ENCODE measurements at places on chromosomes 4 and X.
A peak's percentile ranks its signal among the peaks of the same experiment; 100 is the strongest.

GRCh38 chr4:77859256-77859655, 3.4 kb upstream of the MRPL1 start:
- DNase-seq, result no peak

DNA sequence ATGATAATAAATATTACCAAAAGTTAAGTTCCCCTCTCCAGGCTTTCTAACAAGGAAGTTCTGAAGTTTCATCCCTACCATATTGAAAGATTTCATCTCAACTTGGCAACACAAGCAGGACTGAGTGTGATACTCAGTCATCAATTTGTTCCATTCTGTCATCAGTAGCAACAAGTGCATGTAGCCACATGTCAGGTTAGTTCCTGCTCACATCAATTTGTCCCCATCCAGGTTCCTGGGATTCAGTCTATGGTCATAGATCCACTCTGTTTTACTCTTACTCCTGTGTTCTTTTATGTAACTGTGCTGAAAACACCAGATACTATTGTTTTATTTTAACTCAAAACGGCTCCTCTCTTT, 22.2 kb downstream of the SMPX start:
- no peak for DNase-seq

GRCh38 chr4:7278981-7279380, 86.6 kb downstream of the SORCS2 start:
- no peak for DNase-seq

DNA sequence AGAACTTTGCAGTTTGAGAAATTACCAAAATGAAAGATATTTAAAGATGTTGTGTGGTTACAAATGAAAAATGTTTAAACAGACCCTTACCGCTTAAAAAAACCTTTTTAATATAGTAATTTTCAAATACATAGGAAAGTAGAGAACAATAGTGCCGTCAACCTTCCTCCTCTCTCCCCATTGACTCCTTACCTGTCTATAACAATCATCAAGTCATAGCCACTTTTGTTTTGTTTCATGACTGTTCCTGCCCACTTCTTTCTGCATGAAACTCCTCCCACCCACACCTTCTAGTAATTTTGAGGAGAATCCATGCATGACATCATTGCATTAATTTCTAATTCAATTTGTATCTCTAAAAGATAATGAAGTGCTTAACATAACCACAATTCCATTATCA, 76.5 kb upstream of the ATP8A1 start:
- DNase-seq, result no peak

- DNase-seq, result peak; percentile 77
These were observed at the start of gene TCEAL5 for GRCh38 chrX:103276581-103277002. TSS of gene TCEAL5 (minus strand) at chrX:103276750. CDS start at chrX:103274563, 2,187 bp downstream.

GRCh38 chr4:112523008-112523721, 7.2 kb upstream of the NEUROG2 start:
- no peak for DNase-seq

- no peak for DNase-seq
These were observed 585.2 kb downstream of the TRAM1L1 start for GRCh38 chr4:116500225-116500624.

GRCh38 chr4:121574618-121575017, 122.2 kb downstream of the ANXA5 start:
- DNase-seq, result no peak

- DNase-seq, result no peak
These were observed 20.2 kb downstream of the SHOX start for GRCh38 chrX:650811-651210.

- no peak for DNase-seq
These were observed 13.9 kb downstream of the SCARB2 start for GRCh38 chr4:76199664-76200211.

DNA sequence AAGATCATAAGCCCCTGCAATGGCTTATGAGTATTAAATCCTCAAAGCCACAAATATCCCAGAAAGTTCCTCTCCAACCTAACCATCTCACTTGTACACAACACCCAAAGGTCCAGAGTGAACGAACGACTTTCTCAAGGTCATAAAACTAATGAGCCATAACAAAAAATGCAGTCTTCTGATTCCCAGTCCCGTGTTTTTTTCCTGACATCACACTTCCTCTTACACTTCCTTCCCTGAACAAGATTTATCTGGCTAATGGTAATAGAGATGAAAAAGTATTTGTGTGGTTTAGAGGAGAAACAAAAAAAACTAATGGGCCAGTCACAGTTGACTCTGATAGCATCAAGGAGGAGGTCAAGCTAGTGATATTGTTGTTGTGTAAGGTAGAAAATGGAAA, 99.5 kb upstream of the KLHL13 start:
- DNase-seq, result no peak

DNA sequence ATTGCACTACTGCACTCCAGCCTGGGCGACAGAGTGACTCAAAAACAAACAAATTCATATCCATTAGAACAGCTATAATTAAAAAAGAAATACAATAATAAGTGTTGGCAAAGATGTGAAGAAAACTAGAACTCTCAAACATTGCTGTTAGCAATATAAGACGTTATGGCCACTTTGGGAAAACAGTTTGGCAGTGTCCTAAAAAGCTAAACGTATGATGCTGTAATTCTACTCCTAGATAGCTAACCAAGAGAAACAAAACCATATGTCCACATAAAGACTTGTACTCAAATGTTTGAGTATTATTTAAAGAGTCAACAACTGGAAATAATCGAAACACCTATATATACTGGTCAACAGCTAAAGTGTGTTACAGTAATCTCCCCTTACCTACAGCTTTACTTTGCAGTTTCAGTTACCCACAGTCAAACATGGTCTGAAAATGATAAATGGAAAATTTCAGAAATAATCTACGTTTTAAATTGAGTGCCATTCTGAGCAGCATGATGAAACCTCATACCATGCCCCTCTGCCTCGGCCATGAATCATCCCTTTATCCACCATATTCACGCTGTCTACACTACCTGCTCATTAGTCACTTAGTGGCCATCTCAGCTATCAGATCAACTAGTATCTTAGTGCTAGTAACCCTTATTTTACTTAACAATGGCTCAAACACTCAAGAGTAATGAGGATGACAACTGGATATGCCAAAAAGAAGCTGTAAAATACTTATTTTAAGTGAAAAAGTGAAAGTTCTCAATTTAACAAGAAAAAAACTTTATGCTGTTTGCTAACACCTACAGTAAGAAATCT, 4.9 kb downstream of the ELF2 start:
- no peak for DNase-seq

- DNase-seq, result no peak
These were observed 3.6 kb downstream of the ABLIM2 start for GRCh38 chr4:8155048-8155447.

DNA sequence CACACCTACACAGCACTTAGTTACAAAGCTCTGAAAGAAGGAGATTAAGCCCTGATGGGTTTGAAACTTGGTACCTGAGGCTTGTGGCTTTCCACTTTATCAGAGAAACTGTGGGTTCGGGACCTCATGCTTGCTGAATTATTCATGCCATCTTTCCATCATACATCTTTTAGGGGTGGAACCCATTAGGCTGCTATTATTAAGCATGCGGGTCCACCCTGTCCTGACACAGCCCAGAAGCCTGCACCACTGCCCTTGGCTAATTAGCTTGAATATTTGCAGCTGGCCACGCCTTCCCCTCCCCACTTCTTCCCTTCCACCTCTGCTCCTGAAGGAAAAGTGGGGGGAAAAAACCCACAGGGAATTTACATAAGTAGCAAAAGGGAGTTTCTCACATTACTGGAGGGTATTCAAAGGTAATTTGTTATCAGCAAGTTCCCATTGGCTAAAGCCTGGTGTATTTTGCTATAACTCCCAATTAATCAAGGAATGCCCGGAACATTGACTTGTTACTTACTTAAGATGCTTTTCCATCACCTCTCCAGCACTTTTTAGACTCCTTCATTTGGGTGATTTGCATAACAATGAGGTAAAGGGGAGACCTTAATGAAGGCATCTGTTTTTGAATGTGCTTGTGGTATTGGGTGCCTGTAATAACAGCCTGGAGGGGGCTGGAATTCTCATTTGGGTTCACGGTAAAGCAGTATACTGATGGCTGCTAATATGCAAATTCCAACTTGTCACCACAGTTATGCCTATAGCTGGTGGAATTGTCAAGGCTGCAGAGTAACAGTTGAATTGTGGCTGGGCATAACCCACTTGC, 231.7 kb upstream of the GATB start:
- DNase-seq, result no peak

- peak; percentile 20 for DNase-seq
These were observed 2.8 kb upstream of the TENM3 start for GRCh38 chr4:182240161-182241130.

DNA sequence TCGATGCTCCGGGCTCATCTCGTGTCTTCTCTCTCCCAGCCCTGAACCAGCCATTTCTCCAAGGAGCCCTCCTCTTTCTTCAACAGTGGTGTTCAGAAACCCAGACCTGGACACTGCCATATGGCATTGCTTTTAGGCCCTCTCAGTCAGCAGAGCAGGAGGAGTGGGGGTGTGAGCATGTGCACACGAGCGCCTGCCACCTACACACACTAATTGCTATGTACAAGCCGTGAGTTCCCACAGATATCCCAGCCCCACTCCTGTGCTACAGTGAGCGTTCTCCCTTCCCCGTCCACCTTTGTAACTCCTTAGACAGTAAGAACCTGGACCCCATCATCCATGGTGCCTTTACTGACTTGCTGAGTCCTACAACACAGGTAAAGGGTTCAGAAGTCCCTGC, 53.8 kb downstream of the TNIP2 start:
- no peak for DNase-seq

GRCh38 chrX:100083211-100083610, 326.9 kb downstream of the PCDH19 start:
- no peak for DNase-seq

DNA sequence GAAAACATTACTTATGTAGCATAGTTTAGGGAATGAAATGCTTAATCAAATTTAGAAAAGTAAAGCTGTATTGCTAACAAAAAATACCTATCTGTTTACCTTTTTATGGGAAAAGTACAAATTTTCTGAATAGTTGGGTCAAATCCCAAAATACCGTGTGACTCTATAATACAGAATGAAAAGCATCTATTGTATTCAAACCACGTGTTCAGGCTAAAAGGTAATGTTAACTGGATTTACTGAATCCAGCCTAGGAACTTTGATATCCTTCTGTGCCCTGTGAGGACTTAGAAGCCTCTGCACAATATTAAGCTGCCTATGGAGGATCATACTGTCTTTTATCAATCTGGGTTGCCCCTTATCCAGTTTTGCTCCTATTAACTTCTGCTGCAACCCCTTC, 36.3 kb upstream of the AGA start:
- DNase-seq, result no peak

DNA sequence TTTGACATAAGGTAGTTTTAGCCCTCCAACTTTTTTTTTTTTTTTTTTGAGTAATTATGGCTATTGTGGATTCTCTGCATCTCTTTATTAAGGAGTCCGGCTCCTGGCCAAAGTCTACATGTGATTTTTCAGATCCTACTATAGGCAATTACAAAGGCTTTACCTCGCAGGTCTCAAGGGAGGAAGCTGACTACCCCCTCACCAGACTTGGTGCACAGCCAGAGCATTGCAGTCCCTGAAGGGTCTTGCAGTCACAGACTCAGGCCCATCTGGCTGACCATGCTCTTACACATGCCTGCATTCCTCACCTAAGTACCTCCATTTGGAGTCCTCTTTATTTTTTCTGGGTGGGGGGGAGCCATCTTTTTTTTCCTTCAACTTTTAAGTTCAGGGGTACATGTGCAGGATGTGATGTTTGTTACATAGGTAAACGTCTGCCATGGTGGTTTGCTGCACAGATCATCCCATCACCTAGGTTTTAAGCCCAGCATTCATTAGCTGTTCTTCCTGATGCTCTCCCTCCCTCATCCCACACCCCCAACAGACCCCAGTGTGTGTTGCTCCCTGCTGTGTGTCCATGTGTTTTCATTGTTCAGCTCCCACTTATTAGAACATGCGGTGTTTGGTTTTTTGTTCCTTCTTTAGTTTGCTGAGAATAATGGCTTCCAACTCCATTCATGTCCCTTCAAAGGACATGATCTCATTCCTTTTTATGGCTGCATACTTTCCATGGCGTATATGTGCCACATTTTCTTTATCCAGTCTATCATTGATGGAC, 88.4 kb upstream of the STIM2 start:
- DNase-seq, result no peak

GRCh38 chrX:107713203-107713542, 62.4 kb downstream of the TSC22D3 start:
- no peak for DNase-seq

DNA sequence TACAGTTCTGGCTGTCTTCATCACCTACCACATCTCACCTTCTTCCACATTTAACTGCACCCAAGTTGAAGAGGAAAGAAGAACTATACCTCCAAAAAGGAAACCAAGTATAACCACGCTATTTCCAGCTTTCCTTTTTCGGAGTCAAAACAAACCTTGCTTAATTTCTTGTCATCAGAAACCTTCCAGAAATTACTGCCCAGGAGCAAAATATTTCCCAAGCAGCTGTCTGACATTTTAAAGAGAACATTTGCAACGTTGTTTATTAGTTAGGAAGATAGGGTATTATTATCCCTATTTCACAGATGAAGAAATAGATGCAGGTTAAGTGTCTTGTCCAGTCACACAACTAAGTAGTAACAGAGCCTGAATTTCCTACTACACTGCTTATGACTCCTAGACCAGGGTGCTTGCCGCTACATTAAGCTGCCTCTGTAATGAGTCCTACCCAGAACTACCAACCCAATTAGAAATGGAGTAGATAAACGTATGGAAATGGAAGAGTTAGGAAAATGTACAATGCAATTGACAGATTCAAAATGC, 2.2 kb upstream of the ACSL4 start:
- DNase-seq, result no peak

DNA sequence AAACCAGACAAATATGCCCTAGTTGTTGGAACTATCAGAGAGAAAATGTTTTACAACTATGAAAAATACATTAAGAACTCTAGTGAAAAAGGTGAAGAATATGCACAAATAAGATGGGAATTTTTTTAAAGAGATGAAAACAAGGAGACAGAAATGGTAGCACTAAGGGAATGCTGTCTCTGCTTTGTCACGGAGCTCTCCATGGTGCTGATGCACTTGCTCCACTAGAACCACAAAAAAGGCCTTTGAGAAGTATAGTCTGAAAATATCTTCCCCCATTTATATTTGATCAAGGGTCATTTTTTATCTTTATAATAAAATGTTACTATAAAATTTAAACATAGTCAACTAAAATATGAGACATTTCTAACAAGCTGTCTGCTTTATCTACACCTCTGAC, 1655.5 kb upstream of the AGA start:
- DNase-seq, result no peak

DNA sequence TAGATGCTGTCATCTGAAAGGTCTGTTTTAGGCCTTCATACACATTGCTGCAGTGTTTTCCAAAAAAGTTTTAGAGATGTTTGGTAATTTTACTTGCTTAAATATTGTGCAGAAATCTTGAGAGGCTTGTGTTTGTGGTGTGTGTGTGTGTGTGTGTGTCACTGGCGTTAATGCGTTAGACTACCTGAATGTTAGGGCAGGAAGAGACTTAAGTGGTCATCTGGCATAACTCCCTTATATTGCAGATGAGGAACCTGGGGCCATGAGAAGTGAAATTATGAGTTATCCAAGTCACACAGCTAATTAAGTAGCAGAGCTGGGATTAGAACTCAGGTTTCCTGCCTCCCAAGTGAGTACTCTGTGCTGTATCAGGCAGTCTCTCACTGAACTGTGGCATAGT, 1.4 kb downstream of the LSM6 start:
- no peak for DNase-seq

All from SK-N-SH (cell line).